ENCODE measurements at places on chromosomes 1 and 21. TPM values are rescaled to one million over a fixed set of nuclear protein-coding genes. Genes with fewer than 3 reads are reported as not detected.

DNA sequence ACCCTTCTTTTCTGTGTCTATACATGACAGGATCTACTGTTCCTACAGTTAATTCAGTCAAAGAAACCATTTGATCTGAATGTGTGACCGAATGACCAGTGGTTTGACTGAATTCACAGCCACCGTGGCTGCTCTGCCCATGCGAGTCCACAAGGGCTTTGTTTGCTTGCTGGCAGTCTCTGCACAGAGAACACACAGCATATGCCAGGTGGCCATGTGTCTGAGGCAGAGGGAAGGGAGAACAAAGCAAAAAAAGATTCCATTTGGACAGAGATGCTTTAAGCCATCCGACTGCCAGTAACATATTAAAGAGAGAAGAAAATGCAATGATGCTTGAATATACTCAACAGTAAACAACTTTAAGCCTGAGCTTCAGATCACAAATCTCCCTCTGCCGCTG lies 737.8 kb upstream of the CXADR start:
- DNase-seq = no peak

DNA sequence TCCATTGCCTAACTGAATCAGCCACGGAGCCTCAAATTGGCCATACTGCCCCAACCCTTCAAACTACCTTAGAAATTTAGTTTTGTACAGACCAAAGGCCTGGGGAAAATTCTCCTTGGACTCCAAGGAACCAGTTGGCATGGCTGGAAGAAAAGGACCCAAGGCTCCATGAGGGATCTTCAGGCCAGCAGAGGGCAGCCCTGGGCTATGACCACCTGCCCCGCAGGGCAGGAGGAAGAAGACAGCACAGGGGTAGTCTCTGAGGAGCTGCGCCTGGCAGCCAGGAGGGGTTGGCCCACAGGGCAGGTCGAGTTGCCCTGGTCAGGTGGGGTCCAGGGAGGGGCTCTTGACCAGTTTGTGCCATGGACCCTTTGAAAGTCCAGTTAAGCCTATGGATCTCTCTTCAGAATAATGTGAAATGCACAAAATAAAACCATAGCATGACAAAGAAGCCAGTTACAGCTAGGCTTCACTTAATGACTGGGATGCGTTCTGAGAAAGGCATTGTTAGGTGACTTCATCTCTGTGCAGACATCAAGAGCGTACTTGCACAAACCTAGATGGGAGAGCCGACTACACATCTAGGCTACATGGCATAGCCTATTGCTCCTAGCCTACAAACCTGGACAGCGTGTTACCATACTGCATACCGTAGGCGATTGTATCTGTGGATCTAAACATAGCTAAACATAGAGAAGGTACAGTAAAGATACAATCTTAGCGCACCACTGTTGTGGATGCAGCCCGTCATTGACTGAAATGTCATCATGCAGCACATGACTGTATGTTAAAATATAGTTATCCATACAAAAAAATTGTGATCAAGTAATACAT lies 26.1 kb downstream of the CACNA1S start:
- no peak for DNase-seq

PLA2G2E gene
- total RNA-seq = not detected

DNA sequence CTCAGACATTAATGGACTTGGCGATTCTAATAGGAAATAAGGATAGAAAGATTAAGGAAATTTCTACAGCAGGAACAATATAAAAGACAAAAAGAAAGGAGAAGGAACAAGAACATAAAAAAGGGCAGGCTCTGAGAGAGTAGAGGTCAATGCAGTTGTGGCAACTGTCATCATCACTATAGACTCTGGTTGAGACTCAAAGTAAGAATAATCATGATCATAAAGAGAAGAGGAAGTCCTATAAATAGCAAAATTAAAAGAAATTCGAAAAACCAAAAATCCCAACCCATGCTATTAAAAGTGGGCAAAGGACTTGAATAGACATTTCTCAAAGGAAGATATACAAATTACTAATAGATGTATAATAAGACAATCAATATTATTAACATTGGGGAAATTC lies 14.4 kb upstream of the XCL1 start:
- DNase-seq = no peak

GRCh38 chr1:235990330-235990795 lies 74.5 kb downstream of the NID1 start:
- no peak for DNase-seq

SPRR2G gene
- total RNA-seq = not detected

DNA sequence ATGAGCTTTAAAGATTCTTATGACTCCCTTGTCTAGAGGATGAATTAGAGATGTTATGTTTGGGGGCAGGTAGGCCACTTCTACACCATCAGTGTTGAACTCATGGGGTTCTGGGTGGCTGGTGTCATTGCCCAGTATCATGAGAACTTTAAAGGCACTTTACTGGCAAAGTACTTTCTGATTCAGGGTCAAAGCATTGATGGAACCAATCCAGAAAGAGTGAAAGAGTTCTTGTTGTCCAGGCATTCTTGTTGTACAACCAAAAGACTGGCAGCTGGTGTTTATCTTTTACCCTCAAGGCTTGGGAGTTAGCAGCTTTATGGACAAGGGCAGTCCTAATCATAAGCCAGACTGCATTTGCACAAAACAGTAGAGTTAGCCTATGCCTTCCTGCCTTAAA lies 673.0 kb downstream of the USP25 start:
- no peak for DNase-seq

DNA sequence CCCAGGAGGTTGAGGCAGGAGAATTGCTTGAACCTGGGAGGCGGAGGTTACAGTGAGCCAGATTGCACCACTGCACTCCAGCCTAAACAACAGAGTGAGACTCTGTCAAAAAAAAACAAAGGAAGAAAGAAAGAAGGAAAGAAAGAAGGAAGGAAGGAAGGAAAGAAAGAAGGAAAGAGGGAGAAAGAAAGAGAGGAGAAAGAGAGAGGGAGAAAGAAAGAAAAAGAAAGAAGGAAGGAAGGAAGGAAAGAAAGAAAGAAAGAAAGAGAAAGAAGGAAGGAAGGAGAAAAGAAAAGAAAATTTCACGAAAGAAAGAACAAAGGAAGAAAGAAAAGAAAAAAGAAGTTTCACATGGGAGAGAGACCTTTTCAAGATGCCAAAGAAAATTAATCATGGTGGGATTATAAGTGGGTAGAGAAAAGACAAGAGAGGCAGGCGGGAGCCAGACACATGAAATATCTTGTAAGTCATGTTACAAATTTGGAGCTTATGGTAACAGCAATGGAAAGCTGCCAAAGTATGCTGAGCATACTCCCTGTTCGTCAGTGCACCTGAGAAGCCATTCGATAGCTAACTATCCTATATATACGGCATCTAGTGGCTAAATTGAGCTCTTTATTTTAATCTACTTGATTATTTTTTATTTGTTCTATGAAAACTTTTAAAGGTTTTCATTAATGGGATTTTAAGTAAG lies 41.3 kb upstream of the TNFSF4 start:
- DNase-seq = no peak

NECTIN4 gene
- total RNA-seq = 0.09 TPM

ZSWIM5 gene
- total RNA-seq = 1.3 TPM

OLIG1 gene
- total RNA-seq = not detected

GRCh38 chr1:119962296-119962968 lies 66.1 kb upstream of the ADAM30 start:
- no peak for DNase-seq

DNA sequence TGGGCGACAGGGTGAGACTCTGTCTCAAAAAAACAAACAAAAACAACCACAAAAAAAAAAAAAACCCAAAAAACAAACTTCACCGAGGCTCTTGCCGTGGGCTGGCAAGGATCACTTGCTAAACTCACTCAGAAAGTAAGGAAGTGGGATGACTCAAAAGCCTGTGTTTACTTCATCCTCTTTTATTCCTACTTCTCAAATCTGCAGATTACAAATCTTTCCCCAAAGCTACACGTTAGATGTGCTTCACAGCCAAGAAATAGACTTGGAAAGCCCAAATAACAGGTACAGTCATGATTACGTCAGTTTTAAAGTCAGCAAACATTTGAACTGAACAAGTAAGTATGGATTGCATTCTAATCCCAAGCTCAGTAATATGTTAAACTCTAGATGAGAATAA lies 359.3 kb downstream of the ADGRL2 start:
- no peak for DNase-seq

DNAH14 gene
- 0.26 TPM for total RNA-seq

Measured in CD8-positive, alpha-beta memory T cell (primary cell).